ENCODE measurements at places on chromosomes 11 and 22.

DNA sequence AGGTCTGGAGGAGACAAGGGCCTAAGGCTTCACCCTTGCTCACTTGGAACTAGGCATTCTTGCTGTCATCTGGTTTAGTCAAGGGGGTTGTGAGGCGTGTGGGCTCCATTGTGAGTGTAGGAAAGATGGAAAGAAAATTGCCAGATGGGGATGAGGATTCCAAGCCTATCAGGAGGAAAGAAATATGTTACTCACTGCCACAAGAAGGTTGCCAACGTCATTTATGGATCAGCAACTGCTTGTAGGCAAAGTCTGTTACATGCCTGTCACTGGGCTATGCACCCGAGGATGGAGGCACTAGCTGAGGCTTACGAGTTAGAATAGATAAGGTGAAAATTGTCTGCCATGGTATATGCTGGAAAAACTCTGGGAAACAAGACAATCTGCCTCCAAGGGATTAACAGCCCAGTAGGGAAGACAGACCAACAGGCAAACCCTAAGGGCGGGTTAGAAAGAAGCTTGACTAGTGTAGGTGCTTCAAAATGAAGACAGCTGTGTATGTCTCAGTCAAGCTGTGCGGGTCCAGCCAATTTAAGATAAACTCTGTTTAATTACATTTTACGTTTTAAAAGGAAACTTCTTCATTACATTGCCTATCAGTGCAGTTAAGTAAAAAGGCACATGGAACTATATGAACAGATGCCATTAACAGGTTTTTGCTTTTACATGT, 47.4 kb downstream of the SNX19 start:
- no peak for DNase-seq

- no peak for DNase-seq
Measured at GRCh38 chr11:121391914-121392313, 60.2 kb upstream of the SORL1 start.

DNA sequence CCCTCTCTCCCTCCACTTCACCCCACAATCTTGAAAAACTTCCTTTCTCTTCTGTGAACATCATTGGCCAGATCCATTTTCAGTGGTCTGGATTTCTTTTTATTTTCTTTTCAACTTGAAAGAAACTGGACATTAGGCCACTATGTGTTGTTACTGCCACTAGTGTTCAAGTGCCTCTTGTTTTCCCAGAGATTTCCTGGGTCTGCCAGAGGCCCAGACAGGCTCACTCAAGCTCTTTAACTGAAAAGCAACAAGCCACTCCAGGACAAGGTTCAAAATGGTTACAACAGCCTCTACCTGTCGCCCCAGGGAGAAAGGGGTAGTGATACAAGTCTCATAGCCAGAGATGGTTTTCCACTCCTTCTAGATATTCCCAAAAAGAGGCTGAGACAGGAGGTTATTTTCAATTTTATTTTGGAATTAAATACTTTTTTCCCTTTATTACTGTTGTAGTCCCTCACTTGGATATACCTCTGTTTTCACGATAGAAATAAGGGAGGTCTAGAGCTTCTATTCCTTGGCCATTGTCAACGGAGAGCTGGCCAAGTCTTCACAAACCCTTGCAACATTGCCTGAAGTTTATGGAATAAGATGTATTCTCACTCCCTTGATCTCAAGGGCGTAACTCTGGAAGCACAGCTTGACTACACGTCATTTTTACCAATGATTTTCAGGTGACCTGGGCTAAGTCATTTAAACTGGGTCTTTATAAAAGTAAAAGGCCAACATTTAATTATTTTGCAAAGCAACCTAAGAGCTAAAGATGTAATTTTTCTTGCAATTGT, 92.3 kb downstream of the CD44 start:
- no peak for DNase-seq

- no peak for DNase-seq
Measured at GRCh38 chr11:61745781-61746441, 6.5 kb upstream of the MYRF start.

GRCh38 chr11:100927579-100927978, 202.0 kb downstream of the PGR start:
- DNase-seq = no peak

DNA sequence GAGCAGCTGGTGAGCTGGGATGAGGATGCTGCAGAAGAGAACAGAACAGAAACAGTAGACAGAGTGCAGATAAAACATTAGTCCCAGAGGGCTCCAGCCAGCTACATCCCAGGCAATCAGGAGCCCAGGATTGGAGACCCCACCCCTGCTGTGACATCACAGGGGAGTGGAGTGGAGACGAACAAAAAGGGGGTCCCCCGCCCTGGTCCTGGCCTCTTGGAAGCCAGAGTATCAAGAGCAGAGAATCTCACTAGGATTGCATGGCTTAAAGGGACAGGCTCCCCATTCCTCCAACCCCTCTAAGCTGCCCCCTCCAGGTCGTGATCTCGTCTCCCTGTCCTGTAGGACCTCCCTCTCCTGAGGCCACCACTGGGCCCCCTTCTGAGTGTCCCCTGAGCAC, at the start of gene P2RX3:
TSS of gene P2RX3 (plus strand) at position 211 of the 400 bp plus-strand sequence. CDS start 199 bp downstream, outside the sequence.
- no peak for DNase-seq

- no peak for DNase-seq
Measured at GRCh38 chr22:49797706-49798105, 30.0 kb downstream of the BRD1 start.

DNA sequence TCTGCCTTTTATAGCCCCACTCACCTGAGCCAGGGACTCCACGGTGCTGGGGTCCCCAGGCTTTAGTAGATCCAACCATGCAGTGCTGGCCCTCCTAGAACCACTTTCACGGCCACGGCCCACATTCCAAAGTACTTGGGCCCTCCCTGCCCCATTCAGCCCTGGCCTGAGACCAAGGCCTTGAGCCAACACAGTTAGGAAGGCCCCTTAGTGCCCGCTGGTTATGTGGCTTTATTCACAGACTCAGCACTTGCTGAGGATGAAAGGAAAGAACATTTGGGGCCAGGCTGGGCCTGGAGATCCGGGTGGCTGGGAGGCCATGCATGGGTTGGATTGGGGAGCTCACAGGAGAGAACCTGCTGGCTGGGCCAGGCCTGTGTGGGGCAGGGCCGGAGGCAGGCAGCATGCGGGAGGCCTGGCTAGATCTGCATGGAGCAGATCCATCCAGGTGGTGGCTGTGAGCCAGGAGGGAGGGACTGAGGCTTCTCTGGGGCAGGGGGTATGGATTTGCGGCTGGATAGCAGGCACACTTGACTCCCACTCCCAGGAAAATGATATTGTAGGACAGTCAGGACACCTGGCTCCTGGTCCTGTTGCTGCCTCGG, 12.6 kb downstream of the CHRM1 start:
- DNase-seq = no peak

- no peak for DNase-seq
Measured at GRCh38 chr11:100632941-100633452, 54.1 kb upstream of the ARHGAP42 start.

GRCh38 chr11:131300439-131300717, 70.0 kb upstream of the NTM start:
- DNase-seq = no peak

DNA sequence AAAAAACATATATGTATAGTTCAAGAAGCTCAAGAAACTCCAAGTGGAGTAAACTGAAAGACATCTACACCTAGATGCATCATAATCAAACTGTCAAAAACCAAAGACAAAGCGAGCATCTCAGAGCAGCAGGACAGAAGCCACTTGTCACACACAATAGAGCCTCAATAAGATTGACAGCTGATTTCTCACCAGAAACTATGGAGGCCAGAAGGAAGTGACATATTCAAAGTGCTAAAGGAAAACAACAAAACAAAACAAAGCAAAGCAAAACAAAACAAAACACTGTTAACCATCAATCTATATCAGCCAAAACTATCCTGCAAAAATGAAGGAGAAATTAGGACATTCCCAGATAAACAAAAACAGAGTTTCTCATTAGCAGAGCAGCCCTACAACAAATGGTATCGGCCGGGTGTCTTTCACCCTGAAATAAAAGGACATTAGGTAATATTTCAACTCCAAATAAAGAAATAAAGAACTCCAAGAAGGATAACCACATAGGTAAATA, 65.8 kb upstream of the SEPTIN5 start:
- DNase-seq = no peak

DNA sequence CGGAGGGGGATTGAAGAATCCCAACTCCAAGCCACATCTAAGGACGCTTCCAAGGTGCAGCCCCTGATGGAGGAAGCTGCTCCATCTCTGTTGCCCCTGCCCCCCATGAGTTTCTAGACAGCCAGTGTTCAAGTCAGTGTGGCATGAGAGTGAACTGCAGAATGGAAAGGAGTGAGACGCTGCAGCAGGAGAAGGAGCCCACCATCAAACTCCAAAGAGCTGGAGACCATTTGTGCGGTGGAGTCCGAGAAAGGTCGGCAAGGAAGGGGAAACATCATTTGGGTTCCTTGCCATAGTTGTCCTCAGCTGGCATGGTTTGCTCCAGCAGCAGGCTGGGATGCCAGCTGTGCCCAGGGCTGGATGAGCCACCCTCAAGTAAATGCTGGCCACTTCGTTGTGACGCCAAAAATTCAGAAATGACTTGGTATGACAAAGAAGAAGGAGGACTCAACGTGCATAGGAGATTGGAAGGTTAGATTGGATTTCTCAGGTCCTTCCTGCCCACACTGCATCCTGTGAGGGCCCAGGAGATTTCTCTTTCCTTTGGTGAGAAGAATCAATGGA, 16.4 kb downstream of the APOL2 start:
- no peak for DNase-seq

DNA sequence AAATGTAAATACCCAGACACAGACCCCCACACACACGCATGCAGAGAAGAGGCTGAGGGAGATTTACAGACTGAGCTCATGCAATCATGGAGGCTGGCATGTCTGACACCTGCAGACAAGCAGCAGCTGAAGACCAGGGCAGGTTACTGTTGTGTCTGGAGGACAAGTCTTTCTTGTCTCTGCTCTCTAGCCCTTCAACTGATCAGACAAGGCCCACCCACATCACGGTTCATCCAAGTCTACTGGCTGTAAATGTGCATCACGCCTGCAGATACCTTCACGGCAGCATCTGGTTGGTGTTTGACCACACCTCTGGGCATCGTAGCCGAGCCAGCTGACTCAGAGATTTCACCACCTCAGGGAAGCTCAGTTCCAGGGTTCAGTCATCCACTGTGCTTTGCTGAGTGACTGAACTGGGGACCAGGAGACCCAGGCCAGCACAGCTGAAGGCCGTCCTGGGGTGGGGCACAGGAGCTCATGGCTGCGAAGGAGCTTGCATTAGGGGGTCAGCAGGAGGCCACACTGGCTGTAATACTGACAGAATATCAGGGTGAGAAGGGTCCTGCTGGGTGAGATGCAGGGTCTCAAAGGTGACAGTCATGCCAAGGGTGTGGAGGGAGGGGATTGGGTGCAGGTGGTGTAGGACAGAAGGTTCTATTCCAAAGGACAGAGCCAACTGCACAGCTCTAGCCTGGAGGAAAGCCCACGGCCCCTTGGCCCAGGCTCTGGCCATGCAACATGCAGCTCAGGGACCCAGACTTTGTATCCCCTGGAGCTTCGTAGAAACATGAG, 304.9 kb downstream of the BRD1 start:
- no peak for DNase-seq

- no peak for DNase-seq
Measured at GRCh38 chr11:79663017-79663416, 222.2 kb upstream of the TENM4 start.

DNA sequence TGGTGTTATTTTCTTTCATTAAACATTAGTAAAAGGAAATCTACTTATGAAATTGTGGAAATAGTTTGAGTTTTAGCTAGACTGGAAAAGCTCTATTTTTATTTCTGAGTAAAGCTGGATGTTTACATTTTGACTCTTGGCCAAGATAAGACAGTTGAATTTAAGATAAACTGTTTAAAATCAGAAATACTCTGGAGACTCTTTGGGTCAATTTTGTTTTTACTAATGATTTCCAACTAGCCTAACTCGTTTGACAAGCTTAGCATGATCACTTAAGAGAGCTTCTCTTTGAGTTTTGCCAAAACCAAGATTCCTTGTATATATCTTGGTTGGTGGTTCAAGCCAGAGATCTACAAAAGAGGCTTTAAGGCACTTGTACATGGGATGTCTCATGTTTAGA, 724.8 kb upstream of the LUZP2 start:
- no peak for DNase-seq

- DNase-seq = no peak
Measured at GRCh38 chr22:23187871-23188700, 7.8 kb downstream of the BCR start.

DNA sequence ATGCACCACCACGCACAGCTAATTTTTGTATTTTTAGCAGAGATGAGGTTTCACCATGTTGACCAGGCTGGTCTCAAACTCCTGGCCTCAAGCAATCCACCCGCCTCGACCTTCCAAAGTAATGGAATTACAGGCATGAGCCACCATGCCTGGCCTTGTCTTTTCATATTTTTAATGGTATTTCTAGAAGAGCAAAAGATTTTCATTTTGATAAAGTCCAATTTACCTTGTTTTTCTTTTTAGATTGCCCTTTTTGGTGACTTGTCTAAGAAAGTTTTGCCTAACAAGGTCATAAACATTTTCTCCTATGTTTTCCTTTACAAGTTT, 45.5 kb upstream of the MICAL2 start:
- DNase-seq = no peak

DNA sequence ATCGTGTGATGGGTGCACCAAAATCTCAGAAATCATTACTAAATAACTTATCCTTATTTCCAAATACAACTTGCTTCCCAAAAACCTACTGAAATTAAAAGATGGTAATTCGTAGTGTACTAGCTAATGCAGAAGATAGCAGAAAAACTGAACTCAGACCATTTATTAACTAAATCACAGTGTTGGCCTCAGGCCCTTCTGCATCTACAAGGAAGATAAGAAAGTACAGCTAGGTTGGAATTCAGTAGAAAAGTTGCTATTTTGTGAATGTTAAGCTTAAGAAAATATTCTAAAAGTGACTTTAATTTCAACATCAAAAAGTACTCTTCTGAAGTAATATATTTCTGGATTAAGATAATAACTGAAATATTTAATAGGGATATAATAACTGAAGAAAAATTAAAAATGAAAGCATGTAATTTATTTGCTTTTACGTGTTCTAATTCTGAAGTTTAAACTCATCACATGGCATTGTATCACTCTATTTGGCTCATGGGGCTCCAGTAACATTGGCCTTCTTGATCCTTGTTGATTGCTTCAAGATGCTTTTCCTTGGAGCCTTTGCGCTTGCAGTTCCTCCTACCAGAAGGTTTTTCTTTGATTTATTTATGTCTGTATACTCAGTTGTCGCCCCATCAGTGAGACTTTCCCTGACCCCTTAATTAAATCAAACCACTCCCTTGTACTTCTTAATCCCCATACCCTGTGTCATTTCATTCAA, 847.9 kb upstream of the ANO3 start:
- no peak for DNase-seq

DNA sequence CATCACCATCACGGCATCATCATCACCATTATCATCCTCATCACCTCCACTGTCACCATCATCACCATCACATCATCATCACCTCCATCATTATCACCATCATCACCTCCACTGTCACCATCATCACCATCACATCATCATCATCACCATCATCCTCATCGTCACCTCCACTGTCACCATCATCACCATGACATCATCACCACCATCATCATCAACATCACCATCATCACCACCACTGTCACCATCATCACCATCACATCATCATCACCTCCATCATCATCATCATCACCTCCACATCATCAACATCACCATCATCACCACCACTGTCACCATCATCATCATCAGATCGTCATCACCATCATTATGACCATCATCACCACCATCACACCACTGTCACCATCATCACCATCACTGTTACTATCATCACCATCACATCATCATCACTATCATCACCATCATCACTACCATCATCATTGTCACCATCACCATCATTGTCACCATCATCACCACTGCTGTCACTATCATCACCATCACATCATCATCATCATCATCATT, 32.8 kb downstream of the PARVG start:
- DNase-seq = no peak
